ENCODE measurements at places on chromosomes 6 and 20.

DNA sequence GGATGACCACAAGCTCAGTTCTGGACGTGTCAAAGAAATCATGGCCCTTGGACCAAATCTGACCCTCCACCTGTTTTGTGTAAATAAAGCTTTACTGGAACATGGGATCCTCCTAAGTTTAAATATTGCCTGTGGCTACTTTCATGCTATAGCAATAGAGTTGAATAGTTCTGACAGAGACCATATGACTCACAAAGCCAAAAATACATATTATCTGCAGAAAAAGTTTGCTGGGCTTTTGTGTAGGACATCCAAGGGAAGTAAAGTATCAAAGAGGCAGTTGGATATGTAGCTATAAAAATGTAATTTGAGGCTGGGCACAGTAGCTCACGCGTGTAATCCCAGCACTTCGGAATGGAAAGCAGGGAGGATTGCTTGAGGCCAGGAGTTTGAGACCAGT, 78.9 kb downstream of the TOX2 start:
- DNase-seq, result no peak

DNA sequence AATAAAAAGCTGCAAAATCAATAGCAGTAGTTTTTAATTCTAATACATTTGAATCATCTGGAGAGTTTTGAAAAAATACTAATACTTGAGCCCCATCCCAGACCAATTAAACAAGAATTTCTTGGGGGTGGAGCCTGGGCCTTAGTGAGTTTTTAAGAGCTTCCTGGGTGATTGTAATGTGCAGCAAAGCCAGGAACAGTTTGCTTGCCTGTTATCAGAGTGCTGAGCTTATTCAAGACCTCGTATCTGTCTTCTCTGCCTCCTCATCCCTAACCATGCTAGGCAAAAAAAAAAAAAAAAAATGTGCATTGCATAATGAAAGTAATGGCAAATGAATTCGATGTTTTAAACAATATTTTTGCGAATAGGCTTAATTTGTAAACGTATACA, 36.4 kb upstream of the MYB start:
- DNase-seq, result no peak

- DNase-seq, result no peak
These were observed 7.7 kb upstream of the CDK5RAP1 start for GRCh38 chr20:33408716-33409654.

DNA sequence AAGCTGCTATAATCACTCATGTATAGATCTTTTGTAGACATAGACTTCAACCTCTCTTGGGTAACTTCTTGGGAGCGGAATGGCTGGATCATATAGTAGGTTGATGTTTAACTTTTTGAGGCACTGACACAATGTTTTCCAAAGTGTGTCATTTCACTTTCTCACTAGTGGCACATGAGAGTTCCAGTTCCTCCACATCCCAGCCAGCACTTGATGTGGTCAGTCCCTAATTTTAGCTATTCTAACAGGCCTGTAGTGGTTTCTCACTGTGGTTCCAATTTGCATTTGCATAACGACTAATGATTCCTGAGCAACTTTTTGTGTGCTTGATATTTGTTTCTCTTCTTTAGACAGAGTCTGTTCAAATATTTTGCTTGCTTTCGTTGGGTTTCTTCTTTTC, 221.3 kb downstream of the DLL1 start:
- no peak for DNase-seq

DNA sequence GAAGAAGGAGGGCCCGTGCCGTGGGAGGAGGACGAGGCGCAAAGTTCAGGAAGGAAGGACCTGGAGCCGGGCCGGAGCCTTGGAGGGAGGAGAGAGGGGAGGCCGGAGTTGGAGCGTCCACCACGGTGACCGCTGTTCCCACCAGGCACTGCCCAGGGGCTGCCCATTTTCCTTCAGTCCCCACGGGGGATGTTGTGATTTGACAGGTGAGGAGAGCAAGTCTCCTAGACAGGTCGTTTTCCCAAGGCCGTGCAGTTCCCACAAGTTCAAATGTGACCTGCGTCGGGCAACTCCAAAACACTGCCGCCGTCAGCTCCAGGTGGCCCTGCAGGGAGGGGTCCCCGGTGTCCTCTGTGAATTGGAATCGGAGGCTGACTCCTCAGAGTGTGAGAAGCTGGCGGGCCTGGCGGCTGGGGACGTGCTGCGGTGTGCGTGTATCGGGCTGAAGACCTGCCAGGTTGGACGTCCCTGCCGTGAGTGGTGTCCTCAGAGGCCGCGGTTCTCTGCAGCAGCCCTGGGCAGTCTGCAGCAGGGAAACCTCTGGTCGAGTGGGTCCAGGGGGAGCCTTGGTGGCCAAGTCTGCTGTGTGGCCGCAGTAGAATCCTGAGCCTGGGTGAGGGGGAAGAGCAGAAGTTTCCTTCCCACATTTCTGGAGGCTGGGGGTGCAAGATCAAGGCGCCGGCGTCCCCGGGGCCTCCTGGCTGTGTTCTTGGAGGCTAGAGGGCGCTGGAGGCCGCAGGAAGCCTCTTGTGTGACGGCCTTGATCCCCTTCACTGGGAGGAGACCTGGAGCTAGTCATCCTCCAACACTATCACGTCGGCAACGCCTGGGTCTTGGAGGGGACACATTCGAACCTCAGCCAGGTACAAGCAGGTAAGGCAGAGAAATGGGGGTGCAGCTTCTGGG, 115.1 kb upstream of the FRMD1 start:
- DNase-seq, result no peak

All from stimulated activated CD4-positive, alpha-beta T cell treated with anti-CD3 and anti-CD28 coated beads, Interleukin-12 subunit alpha, Interleukin-12 subunit beta, amount 100 ng/mL, for 48 hours (primary cell).